Heart left ventricle (tissue), 16 donors: ENCODE measurements at places on chromosomes 11 and 22.
A peak's percentile ranks its signal among the peaks of the same experiment; 100 is the strongest.

DNA sequence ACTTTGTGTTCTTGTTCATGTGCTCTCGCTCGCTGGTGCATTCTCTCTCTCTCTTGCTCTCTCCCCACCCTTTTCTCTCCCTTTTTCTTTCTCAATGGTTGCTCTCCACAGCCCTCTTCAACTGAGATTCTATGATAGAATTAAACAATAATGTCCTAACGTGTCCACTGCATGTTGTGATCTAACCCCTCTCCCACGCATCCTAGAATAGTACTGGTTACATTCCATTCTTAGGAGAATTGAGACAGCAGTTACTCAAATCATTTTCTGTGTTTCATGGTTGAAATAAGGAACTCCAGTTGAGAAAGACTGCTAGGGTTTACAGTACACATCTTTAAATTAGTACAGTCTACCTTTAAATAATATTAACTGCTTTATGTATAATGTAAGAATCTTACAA is 318.1 kb upstream of the PITPNB start:
- DNase-seq: no peak

DNA sequence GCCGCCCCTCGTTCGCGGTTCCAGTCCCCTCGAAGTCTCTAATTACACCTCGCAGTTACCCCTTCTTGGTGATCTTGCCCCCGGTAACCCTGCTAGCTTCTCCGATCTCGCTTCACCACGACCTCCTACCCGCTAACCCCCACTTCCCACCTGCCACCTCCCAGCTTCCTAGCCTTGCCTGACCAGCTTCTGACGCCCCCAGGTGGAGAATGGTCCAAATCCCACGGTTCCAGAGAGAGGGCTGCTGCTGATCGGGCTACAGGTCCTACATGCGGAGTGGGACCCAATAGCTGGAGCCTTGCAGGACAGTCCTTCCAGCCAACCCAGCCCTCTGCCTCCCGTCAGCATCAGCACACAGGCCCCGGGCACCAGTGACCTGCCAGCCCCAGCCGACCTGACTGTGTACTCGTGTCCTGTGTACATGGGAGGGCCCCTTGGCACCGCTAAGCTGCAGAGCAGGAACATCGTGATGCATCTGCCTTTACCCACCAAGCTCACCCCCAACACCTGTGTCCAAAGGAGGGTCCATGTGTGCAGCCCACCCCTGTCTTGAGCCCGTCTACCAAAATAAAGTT is 31.9 kb downstream of the RRP8 start:
- no peak for DNase-seq

DNA sequence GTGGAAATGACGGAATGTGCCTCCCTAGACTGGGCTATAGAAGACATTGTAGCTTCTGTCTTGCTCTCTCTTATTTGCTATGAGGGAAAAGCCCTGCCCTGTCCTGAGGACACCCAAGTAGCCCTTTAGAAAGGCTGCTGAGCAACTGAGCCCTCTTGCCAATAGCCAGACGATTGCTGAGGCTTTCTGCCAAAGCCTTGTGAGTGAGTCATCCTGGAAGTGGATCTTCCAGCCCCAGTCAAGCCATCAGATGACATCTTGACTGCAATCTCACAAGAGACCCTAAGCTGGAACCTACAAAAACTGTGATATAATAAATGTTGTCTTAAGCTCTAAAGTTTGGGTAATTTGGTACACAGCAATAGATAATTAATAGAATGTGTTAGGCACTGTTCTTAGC is 3.9 kb upstream of the TRAF6 start:
- DNase-seq: no peak

- no peak for DNase-seq
These were observed 46.9 kb upstream of the SYT9 start for GRCh38 chr11:7204778-7205177.

DNA sequence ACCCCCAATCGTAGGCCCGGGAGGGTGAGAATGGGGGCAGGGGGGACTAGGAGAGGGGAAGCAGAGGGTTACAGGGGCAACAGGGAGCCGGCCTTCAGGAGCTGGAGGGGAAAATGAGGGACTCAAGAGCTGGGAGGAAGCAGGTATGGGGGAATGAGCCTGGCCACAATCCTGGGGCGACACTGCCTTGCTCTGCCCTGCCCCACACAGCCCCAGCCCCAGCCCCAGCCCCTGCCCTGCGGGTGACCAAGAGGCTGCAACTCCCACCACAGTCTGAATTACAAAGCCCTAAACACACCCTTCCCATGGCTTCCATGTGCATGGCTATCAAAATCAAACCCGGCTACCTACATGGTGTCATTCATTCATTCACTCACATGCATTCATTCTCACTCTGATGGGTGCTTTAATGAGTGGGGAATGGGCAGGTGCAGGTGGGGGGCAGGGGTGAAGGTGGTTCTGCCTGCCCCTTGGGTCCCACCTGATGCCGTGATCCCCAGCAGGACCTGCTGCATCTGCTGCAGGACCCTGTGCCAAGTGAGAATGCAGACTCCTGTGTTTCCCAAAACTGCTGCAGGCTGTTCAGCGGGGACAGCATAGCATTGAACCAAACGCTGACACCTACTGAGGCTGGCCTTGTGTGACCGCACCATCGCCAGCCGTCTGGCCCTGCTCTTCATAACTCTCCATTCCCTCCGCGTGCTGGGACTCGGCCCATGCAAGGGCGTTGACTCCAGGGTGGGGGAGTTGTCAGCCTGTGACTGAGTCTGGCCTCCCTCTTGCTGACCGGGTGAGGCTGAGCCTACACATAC is 9.5 kb upstream of the LINC01488 start:
- peak; percentile 21 for DNase-seq

GRCh38 chr11:69518081-69518950 is 36.9 kb downstream of the LINC01488 start:
- no peak for DNase-seq

DNA sequence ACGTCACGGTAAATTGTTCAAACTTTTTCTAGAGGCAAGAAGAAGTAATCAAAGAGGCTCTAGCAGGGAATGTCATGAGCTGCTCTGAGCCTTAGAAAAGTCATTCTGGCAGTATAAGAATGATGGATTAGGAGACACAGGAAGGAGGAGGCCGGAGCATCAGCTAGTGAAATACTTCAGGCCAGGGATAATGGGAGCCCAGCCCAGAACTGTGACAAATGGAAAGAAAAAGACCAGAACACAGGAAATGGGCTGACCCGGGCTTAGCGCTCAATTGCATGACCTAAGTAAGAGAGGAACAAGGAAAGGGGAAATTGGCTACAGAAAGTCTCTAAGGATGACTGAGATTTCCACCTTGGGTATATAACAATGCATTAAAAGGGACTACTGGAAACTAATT is 108.6 kb downstream of the LARGE1 start:
- DNase-seq: no peak

DNA sequence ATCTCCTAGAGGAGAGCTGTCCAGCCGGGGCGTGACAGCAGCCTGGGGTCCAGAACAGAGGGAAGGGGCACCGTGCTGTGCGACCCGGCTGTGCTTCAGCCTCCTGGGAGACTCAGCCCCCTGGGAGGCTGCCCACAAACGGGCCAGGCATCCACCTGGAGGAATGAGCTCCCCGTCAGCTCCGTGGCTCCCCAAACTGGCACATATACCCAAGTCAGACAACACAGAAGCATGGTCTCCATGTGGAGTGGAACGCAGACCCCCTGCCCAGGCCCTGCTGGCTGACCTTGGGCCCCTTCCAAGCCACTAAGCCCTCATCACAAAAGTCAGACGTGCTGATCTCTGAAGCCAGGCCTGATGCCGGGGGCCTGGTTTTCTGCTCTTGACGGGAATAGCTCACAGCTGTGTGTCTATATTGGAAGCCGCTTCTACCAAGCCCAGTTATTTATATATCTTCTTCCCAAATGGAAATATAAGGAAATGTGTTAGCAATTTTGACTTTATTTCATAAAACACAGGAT is 91.7 kb downstream of the BRD1 start:
- DNase-seq: no peak

- DNase-seq: no peak
These were observed 8.9 kb downstream of the KCTD21 start for GRCh38 chr11:78179459-78180071.

- DNase-seq: peak; percentile 47
These were observed 17.5 kb downstream of the CDC45 start for GRCh38 chr22:19497245-19497644.

- no peak for DNase-seq
These were observed 36.7 kb upstream of the PLET1 start for GRCh38 chr11:112297248-112297866.

GRCh38 chr22:40654522-40655167 is 18.1 kb upstream of the MRTFA start:
- peak; percentile 74 for DNase-seq

DNA sequence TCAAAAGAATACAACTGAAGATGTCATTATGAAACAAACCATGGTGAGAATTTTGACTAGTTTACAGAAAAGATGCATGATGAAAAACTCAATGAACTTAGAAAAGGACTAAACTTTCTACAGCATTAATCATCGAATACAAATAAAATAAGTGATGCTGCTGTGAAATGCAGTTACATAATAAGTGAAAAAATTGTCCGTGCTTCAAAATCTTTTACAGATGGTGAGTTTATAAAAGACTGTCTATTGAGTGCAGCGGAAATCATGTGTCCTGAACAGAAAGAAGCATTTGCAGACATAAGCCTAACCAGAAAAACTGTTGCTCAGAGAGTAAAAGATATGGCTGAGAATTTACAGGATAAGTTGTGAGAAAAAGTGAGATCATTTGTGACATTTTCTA is 33.8 kb downstream of the NEAT1 start:
- no peak for DNase-seq

DNA sequence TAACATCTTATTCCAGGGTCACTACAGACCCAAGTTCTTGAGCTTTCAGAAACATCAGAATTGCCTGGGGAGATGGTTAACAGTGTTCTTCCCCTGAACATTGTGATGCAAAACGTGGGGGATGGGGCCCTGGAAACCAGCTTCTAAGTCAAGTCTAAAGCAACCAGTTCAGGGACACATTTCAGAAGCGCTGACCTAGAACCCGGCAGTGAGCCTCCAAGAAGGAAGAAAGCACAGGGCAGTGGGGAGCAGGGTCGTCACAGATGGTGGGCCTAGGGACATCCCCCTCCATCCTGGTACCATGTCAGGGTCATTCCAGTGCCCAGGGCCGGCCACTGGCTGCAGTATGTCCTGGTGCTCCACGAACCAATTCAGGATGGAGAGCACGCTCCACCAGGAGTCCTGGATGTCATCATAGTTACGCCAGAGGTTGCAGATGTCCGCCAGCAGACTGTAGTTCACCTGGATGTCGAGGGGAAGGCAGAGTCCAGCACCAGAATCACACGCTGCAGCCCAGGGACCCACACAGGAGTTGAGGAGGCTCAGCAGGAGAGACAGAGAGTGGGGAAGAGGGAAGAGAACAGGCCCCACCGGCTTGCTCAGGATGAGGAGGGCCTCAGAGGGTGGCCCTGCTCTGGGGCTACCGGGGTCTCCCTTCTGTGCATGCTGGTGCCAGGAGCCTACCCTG is 5.0 kb downstream of the NAGA start:
- no peak for DNase-seq

DNA sequence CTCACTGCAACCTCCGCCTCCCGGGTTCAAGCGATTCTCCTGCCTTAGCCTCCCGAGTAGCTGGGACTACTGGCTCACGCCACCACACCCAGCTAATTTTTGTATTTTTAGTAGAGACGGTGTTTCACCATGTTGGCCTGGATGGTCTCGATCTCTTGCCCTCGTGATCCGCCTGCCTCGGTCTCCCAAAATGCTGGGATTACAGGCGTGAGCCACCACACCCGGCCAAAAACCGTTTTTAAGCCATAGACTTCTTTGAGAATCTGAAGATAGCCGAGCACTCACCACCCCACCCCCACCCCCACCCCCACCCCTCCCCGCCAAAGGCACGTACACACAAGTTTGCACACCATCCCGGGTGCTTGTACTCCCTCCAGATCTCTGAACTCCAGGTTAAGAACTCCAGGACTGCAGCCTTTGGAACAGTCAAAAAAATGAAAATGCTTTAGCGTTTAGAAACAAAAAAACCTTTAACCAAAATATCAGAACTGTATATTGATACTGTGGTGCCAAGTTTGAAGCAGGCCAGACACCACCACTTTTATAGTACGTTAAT is 1.5 kb downstream of the CRKL start:
- DNase-seq: no peak

- DNase-seq: no peak
These were observed 40.2 kb downstream of the PDE2A start for GRCh38 chr11:72634016-72634415.

GRCh38 chr22:44777364-44777755 is 25.0 kb downstream of the ARHGAP8 start:
- no peak for DNase-seq

GRCh38 chr11:14288189-14288935 is 70.6 kb downstream of the RRAS2 start:
- no peak for DNase-seq

DNA sequence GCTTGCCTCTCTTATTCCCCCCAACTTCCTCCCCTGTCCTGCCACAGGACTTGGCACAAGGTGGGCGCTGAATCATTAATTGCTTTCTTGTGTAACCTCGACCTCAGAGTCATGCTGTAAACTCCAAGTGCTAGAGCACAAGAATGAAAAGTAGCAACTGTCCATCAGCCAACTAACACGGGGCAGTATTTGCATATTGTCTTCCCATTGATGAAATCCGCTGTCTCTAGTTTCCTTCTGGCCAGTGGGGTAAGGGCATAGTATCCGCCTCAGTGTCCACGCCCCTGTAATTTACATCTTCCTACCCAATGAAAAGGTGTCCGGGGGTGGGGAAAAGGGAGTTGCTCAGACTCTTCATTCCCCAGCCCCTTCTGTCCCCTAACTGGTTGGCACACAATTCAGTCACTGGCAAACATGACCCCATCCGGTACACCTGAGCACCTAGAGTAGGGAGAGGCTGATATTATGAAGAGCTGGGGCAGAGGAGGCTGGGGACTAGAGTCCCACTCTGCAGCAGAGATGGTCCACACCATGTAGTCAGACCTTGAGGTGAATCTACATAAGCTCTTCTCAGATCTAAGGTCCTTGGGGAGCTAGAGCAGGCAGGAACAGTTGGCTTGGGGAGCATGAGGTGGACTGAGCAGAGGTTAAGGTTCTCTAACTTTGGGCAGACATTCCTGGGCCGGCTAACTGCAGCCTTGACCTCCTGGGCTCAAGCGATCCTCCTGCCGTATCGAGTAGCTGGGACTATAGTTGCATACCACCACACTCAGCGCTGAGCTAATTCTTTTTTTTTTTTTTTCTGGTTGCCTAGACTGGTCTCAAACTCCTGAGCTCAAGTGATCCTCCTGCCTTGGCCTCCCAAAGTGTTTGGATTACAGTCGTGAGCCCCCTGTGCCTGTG is 6.8 kb upstream of the GGA1 start:
- no peak for DNase-seq

DNA sequence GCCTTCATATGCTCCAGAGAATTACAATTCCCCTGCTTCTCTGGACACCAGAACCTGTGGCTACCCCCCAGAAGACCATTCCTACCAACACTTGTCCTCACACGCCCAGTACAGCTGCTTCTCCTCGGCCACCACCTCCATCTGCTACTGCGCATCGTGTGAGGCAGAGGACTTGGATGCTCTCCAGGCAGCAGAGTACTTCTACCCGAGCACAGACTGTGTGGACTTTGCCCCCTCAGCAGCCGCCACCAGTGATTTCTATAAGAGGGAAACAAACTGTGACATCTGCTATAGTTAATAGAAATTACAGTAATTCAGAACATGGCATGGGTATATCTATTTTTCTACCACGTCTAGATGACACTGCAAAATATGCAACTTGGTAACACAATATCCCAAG is 9.8 kb downstream of the POU2AF3 start:
- DNase-seq: no peak

- DNase-seq: no peak
These were observed 14.2 kb downstream of the UCP2 start for GRCh38 chr11:73968356-73968966.

GRCh38 chr11:2888266-2888968 is 2.8 kb upstream of the CDKN1C start:
- peak; percentile 92 for DNase-seq
